ENCODE measurements at places on chromosomes 13 and 19. TPM values are rescaled to one million over a fixed set of nuclear protein-coding genes. Genes with fewer than 3 reads are reported as not detected.

The CLEC17A gene
- not detected for total RNA-seq

The HCN2 gene
- 0.32 TPM for total RNA-seq

The CBARP gene
- total RNA-seq, result 0.81 TPM

The RDH8 gene
- not detected for total RNA-seq

All from bladder microvascular endothelial cell (primary cell).